ENCODE measurements at places on chromosomes 4 and X. TPM values are rescaled to one million over a fixed set of nuclear protein-coding genes. Genes with fewer than 3 reads are reported as not detected.

The RAI2 gene
- 11.2 TPM for total RNA-seq

The CUL4B gene
- total RNA-seq = 25.8 TPM

The BEND4 gene
- not detected for total RNA-seq

The ANKRD17 gene
- total RNA-seq = 80.2 TPM

The ASMT gene
- not detected for total RNA-seq

The GAGE12E gene
- total RNA-seq = not detected

The DMD gene
- total RNA-seq = 69.5 TPM

The USP26 gene
- not detected for total RNA-seq

The AWAT2 gene
- 15.0 TPM for total RNA-seq

The BMP15 gene
- not detected for total RNA-seq

The SPATA4 gene
- not detected for total RNA-seq

The PPEF2 gene
- total RNA-seq = not detected

The MXRA5 gene
- total RNA-seq = 14.5 TPM

The CT47B1 gene
- not detected for total RNA-seq

The ARHGEF6 gene
- total RNA-seq = 5.9 TPM

The SCML1 gene
- 8.8 TPM for total RNA-seq

The NLGN4X gene
- 1.5 TPM for total RNA-seq

The ATOH1 gene
- total RNA-seq = not detected

The BEX4 gene
- total RNA-seq = 17.7 TPM

The RIPPLY1 gene
- not detected for total RNA-seq

The CASP6 gene
- total RNA-seq = 30.5 TPM

The TEX11 gene
- not detected for total RNA-seq

All from suprapubic skin (tissue), 4 donors.